ENCODE measurements at places on chromosomes 1 and 21.

DNA sequence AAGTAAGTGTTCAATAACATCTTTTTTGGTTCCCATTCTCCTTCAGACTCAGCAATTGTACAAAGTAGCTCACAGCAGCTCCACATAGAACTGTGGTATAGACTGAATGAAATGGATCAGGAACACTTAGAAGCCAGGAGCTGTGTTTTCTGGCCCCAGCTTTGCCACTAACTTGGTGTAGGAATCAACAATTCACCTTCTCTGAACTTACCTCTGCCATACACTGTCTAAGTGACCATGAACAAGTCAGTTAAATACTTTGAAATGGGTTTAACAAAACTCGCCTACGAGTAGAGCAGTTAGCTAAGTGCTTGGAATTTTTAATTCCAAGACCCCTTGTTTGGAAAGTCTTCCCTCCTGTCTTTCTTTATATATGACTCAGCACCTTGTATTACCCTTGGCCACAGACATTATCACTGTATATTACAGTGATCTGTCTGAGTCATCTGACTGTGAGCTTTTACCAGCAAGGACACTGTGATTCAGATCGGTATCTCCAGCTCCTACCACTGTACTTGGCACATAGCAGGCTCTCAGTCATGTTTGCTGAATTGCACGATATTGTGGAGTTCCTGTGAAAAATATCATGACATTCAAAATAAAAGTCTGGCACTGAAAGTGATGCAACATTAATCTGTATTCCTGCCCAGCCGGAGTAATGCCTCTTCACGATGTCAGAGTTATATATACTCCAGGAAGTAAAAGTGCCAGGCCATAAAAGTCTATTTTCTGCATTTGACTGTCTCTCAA is 101.7 kb upstream of the BEND5 start:
- DNase-seq, result peak; percentile 21

- no peak for DNase-seq
Observed at GRCh38 chr1:181816608-181817007, 244.9 kb downstream of the ZNF648 start.

DNA sequence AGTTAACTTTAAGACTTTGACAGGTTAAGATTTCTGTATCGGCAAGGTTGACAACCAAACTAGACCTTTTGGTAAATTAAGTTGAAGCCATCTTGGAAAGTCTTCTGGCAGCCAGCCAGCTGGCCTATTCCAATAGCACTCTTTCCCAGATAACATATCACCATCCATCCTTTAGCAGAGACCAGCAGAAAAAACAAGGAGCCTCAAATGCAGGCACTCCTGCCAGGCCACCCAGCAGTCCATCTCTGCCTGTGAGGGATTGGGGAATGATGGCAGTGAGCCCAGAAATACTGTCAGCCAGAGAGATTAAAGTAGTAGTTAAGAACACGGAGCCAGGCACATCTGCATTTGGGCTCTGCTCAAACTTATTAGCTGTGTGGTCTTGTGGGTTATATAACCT is 19.4 kb downstream of the ZBTB40 start:
- DNase-seq, result peak; percentile 84

DNA sequence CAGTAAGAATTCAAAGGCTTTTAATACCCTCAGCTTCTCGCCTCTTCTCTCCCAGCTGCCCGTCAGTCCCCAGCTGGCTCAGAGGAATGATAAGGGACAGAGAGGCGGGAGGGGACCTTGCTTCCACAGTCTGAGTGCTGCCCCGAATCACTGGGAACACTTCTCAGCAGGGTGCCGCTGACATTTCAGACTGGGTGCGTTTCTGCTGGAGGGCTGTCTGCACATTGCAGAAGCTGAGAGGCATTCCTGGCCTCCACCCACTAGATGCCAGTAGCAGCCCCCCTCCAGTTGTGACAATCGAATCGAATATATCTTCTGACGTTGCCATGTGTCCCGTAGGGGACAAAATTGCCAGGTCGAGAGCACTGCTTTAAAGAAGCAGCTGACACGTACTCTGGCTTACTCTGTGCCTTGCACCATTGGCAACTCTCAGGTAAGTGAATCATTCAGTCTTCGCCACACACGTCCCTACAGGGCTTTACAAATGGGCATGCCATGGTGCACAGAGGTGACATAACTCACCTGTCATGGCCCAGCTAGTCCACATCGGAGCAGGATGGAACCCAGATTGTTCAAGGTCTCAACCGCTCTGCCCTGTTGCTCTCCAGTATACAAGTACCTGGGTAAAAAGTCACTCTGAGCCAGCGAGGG is 23.9 kb downstream of the CTNNBIP1 start:
- no peak for DNase-seq

DNA sequence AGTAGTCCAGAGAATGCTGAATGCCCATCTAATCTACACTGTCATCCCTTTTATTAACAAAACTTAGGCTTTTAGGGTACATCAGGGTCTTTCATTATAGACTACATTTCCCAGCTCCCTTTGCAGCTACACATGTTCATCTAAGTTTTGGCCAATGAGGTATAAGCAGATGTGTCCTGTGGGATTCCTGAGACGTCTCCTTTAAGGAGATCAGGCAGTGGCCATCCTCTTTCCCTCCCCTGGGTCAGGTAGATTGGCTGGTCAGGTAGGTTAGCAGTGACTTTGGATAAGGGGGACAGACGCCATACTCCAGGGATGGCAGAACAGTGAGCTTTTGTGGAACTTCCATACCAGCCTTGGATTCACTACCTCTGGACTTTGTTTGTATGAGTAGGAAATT is 188.3 kb downstream of the FGGY start:
- no peak for DNase-seq

GRCh38 chr1:160376525-160377131 is 9.8 kb downstream of the NHLH1 start:
- DNase-seq, result peak; percentile 52

GRCh38 chr1:201375169-201375568 is 2.3 kb downstream of the TNNT2 start:
- DNase-seq, result no peak

DNA sequence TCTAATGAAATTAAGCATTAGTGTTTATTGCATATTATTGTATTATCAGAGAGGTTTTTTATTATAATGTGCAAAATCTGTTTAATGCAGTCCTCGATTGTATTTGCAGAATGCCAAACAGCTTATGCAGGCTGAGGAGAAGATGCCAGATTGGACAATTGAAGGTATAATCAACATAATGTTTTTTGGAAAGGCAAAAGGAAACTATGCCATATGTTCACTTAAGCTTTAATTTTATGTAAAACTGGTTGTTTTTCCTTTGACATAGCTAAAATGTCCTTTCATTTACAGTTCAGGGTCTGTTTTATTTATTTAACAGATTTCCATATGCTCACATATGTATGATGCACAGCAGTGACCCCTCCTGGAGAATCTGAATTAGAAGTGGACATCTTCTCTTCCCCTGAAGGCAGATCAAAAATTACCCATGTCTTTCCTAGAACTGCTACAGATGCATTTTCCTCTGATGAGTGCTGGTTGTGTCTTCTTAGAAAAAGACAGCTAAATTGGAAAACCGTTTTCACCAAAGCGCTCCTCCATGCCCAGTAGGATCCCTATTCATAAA is 143.5 kb upstream of the USH2A start:
- DNase-seq, result peak; percentile 48

DNA sequence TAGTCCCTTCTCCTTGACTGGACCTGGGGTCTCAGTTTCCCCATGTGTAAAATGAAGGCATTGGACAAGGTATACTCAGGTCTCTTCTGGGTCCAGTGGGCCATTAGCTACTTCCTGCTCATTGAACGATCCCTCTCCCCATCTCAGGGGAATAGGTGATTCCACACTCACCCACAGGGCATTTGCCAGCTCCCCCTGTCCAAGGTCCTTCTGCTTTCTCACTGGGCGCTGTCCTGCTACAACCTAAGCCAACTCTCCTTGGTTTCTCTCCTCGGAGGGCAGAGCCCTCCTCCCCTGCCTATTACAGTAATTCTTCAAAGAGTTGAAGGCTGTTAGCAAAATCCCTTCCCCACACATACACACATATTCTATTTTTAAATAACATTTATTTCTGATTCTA is 16.6 kb downstream of the DISP3 start:
- no peak for DNase-seq

DNA sequence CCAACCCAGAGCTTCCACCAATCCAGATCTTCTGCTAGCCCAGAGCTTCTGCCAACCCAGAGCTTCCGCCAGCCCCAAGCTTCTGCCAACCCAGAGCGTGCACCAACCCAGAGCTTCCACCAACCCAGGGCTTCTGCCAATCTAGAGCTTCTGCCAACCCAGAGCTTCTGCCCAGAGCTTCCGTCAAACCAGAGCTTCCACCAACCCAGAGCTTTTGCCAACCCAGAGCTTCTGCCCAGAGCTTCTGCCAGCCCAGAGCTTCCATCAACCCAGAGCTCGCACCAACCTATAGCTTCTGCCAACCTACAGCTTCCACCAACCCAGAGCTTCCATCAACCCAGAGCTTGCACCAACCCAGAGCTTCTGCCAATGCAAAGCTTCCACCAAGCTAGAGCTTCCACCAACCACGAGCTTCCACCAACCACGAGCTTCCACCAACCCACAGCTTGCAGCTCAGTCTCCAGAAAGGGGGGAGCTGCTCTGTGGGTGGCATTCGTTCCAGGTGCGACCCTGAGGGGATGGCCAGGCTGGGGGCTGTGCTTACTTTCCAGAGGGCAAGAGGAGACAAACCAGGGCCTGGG is 23.8 kb downstream of the CRYAA start:
- DNase-seq, result no peak

DNA sequence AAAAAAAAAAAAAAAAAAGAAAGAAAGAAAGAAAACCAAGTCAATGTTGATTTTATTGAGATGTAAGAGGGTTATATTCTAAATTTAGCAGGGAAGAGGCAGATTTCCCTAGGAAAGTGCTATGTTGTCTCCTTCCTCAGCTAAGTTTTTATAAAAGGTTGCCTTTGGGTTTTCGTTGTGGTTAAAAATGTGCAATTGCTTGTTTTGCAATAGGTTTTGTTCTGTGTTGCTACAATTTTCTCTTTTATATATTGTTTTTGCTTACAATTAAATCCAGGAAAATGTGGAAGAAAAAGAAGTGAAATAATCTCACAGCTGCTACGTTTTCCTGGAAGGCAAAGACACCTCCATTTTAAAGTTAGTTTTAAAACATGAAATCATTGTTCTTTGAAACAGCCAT is 136.7 kb upstream of the C1orf105 start:
- DNase-seq, result no peak

GRCh38 chr1:188089461-188089860 is 1260.7 kb downstream of the PLA2G4A start:
- DNase-seq, result no peak

- no peak for DNase-seq
Observed at GRCh38 chr1:172742599-172743500, 83.9 kb downstream of the FASLG start.

- DNase-seq, result no peak
Observed at GRCh38 chr1:15178571-15179484, 25.3 kb downstream of the TMEM51 start.

DNA sequence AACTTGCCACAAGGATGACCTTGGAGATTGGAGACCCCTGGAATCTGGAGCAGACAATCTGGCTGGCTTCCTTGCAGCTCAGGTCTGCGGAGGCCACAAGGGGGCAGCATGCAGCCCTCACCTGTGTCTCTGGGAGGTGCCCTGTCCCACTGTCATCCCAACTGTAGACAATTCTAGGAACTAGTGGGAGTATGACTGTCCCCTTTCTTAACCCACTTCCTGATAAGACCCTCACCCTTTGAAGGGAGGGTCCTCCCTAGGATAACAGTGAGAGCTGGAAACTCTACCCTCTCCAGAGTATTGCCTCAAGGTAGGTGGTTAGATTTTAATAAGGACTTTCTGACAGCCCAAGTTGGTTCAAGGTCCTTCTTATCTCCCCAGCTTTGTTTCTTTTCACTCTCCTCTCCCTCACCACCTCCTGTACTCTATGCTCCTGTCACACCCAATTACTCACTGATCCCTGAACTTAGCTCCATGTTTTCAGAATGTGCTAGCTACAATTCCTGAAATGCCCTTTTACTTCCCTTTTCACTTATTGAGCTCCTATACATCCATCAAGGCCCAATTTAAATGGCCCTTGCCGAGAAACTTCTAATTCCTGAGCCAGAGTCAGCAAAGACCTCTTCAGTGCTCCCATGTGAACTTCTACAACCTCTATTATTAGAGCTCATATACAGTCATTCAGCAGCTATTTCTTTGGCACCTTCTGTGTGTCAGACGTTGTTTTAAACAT is 9.2 kb upstream of the KCNQ4 start:
- DNase-seq, result peak; percentile 68

DNA sequence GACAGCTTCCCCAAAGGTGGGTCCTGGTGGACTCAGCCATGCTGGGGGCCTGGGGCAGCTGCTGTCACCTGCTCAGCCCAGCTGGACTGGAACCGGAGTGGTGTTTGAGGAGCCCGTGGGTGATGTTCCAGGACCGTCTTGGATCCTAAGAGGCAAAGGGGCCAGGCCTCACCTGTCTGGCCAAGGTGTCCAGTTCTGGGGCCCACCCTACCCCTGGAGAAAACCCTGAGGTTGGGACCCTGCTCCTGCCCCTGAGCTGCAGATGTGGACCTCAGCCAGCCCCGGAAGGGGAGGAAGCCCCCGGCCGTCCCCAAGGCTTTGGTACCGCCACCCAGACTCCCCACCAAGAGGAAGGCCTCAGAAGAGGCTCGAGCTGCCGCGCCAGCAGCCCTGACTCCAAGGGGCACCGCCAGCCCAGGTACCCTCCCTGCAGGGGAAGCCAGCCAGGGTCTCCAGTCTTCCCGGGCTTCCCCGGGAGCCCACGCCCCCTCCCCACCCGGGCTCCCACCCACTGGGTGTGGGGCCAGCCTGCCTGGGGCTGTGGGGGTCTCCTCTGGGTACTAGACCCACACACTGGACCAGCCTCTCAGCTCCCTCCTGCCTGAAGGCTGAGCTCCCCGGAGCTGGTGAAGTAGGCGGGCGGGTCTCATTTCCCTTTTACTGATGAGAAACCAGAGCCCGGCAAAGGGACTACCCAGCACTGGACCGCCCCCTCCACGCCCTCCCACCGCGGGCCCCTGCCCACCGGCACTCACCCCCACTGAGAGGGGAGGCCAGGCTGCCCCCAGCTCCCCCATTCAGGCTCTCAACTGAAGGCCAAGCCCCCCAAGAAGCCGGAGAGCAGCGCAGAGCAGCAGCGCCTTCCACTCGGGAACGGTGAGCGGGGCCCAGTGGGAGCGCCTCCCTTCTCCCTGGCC is 1.3 kb downstream of the AIRE start:
- peak; percentile 4 for DNase-seq

DNA sequence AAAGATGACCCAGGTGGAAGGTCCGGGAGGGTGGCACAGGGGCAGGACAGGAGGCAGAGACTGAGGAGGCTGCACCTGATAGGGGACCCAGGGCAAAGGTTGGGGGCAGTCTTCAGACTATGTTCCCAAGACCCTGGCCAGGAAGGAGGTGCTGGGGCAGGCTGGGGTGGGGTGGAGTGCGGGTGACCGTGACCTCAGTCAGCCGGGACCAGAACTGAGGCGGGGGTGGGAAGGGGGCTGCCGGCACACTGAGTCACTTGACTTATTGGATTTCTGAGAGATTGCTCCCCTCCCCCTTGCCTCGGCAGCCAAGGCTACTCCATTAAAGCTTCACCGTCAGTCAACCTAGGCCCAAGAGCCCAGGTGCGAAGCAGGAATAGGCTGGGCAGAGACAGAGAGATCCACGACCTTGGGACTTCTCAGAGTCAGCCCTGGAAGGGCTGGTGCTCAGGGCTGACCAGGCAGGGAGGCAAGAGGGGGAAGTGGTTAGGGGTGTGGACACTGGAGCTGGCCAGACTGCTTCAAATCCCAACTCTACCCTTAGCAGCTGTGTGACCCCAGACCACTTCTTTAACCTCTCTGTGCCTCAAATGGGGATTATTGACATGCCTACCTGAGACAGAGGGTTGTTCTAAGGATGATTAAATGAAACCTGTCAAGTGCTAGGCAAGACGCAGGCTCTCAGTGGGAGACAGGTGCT is 47.9 kb upstream of the LAPTM5 start:
- DNase-seq, result no peak

- DNase-seq, result no peak
Observed at GRCh38 chr21:43691801-43692200, 27.1 kb upstream of the PDXK start.
